ENCODE measurements at places on chromosomes 4 and X. TPM values are rescaled to one million over a fixed set of nuclear protein-coding genes. Genes with fewer than 3 reads are reported as not detected.

The ART3 gene
- 2.4 TPM for polyA plus RNA-seq

GRCh38 chrX:41332408-41333002 is 1.5 kb upstream of the DDX3X start:
- DNase-seq: no peak

The CXCL6 gene
- not detected for polyA plus RNA-seq

GRCh38 chr4:60648774-60649173 is 551.4 kb upstream of the ADGRL3 start:
- no peak for DNase-seq

DNA sequence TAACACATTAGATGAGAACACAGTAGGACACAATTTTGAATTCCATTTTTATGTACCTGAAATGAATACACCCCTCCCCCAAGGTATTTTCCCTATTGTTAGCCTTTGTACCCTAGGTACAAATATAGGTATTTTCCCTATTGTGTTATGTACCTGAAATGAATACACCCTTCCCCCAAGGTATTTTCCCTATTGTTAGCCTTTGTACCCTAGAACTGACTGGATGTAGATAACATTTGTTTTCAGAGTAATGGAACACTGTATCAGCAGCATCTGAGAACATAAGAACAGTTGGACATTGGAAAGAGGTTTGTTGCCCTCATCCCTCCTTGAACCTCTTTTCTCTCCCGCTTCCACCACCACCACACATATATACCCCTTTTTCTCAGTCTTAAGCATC is 37.6 kb downstream of the YIPF6 start:
- no peak for DNase-seq
